Activated gamma-delta T cell (primary cell): ENCODE measurements at places on chromosomes 3 and 15.

DNA sequence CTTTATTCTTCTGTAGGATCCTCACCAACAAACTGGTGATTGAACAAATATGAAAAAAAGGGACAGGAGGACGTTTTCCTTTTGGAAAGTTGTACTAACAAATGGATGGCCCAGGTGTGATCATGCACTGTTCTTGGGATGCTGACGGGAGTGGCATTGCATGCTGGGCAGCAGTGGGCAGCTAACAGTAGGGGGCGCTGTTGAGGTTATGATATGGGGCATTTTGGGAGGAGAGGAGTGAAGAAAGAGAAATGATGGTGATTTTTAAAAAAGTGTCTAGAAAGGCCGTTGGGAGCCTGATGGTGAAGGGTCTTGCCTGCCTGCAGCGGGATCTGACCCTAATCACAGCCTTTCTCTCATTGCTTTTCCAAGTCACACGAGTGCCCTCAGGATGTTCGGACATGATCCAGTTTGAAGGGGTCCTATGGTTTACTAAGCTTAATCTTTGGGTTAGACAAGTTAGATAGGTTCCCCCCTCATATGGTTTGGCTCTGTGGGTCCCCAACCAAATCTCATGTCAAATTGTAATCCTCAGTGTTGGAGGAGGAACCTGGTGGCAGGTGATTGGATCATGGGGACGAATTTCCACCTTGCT, 46.2 kb upstream of the PRTG start:
- DNase-seq, result no peak

- DNase-seq, result no peak
These were observed 27.3 kb downstream of the CYP11A1 start for GRCh38 chr15:74340150-74340549.

DNA sequence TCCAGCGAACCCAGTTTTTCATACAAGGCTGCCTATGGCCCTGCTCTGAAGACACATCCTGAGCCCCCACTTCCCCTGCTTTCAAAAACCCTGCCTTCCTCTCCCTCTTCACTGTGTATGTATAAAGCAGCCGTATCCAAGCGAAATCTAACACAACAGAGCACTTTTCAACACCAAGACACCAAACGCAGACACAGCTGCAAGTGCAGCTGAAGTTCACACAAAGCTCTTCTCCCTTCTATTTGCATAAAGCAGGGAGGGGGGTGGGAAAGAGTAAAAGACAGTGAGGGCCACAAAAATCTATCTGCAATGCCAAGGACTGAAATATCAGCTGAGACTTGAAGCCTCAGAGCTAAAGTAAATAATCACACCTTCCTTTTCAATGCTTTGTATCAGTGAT, 35.1 kb upstream of the CSPG5 start:
- DNase-seq, result no peak

- DNase-seq, result no peak
These were observed 98.3 kb upstream of the ZBTB20 start for GRCh38 chr3:115245438-115245837.

GRCh38 chr3:132535575-132536441, 61.3 kb upstream of the ACKR4 start:
- no peak for DNase-seq

DNA sequence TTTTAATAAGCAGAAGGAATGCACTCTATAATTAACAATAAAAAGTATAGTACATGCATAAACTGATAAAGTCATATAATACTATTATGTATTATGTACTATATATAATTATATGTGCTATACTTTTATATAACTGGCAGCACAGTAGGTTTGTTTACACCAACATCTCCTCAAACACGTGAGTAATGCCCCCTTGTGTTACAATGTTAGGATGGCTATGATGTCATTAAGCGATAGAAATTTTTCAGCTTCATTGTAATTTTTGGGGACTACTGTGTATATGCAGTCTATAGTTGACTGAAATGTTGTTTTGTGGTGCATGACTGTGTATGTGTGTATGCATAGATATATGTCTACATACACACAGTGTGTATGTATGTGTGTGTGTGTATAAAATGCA, 100.6 kb downstream of the SLMAP start:
- DNase-seq, result no peak

GRCh38 chr3:90034038-90034437, 926.6 kb downstream of the EPHA3 start:
- no peak for DNase-seq

GRCh38 chr3:99659951-99660350, 21.6 kb downstream of the COL8A1 start:
- no peak for DNase-seq
